DMS153 (cell line): ENCODE measurements at places on chromosomes 11 and 22.
A peak's percentile ranks its signal among the peaks of the same experiment; 100 is the strongest.

- no peak for DNase-seq
These were observed 117.5 kb downstream of the TRPC6 start for GRCh38 chr11:101466352-101466751.

DNA sequence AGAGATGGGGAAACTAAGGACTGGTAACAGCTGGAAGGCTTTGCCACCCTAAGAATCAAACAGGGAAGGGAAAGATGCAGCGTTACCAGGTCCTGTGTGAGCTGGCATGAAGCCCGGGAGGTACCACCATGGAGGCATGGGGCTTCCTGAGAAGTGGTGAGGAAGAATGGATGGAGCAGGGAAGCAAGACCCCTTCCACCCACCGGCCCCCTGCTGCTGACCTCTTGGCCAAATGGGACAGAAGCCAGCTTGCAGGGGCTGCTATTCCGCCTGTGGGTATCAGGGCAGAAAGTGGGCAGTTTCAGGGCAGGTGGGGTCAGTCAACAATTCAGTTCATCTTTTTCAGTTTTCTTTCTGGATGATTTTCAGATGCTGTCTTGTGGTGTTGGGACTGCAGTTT lies 1099.9 kb downstream of the TBC1D22A start:
- no peak for DNase-seq

- DNase-seq, result no peak
These were observed 78.6 kb downstream of the ME3 start for GRCh38 chr11:86593833-86594232.

DNA sequence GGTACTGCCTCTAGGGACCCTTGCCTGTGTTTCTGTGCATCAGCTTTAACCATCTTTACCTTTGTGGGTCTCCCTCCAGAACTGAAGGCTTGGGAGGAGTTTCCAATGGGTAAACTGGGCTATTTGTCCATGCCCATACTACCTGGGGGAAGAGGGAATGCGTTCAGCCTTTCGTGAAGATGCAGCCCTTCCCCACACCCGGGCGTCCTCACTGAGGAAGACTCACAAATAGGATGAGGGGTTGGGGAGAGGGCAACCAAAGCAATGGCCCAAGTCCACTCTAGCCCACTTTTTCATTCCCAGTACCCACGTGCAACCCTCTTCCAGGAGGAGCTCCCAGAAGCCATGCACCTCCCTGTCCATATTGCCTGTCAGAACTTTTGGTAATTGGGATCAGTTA lies 61.8 kb upstream of the ADA2 start:
- no peak for DNase-seq

DNA sequence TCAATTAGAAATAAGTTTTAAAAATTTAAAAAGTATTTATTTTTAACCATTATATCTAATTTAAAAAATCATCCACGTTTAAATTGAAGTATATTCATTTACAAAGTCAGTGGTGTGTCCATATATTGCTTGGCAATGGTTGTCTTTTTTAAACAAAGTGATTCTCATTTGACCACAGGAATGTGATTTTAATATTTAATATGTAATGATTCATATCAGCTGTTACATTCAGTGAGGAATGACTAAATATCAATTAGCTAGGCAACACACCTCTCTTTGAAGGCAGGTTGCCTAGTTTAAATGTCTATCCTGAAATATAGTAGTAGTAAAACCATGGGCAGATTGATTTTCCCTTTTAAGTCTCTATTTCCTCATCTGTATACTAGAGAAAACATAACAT lies 392.2 kb upstream of the CCDC179 start:
- no peak for DNase-seq

DNA sequence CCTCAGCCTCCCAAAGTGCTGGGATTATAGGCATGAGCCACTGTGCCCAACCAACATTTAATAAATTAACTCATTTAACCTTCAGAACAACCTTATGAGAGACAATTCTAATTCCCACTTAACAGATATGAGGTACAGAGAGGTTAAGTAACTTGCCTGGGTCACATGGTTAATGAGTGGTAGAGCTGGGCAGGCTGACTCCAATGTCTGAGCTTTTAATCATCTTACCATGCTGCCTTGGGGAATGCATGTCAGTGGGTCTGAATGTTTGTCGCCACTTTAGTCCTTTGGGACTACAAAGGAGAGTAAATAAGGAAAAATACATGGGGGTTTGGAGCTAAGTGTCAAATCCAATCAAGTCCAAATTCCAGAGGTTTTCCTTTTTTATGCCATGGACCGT lies 11.2 kb upstream of the PIK3C2A start:
- DNase-seq, result no peak

DNA sequence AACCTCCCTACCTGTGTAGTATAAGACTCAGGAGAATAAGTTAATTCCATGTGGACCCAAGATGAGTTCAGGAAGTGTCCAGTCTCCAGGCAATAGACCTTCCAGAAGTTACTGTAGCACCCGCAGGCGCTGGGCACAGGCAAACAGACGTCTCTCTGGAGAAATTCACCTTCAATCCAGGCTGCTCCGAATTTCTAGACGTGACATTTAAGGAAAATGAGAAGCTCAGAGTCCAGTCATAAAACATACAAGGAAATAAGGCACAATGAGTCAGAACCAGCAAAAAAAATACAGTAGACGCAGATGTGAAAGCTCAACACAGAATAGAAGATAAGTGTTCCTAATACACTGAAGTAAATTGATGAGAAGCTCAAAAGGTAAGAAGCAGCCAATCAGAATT lies 14.2 kb downstream of the NADSYN1 start:
- no peak for DNase-seq

- DNase-seq, result no peak
These were observed 8.1 kb downstream of the APOL6 start for GRCh38 chr22:35656284-35656752.

DNA sequence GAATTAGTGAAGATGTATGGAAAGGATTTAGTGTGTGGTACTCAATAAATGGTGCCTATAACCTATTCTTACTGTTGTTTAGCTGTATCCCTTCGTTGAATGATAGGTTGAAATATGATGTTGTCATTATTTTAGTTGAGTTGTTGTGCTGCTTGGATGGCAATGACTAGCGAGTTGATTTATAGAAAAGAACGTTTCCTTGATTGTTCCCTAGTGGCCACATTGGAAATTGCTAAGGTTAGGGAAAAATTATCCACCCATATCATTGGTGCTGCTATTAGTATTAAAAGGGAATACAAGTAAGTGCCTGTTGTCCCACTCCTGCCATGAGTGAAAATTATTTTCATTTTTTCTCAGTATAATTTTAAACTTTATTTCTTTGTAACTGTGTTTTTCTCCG lies 14.5 kb downstream of the EMSY start:
- DNase-seq, result no peak

DNA sequence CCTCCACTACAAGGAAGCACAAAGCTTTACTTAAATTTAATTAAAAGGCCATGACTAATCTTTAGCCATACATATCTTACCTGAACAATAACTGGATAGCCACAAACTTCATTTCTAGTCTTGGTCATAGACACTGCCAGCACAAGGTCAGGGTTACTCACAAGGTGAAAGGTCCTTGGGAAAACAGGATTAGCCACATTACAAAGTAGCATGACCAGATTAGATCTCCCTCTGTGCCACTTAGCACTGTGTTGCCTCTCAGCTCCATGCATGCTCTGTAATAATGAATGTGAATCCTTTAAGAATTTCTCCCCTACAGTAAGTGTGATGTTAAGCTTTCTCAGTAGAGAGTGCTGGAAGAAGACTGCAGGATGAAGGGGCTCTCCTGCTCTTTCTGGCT lies 325.1 kb upstream of the MPPED2 start:
- DNase-seq, result no peak

DNA sequence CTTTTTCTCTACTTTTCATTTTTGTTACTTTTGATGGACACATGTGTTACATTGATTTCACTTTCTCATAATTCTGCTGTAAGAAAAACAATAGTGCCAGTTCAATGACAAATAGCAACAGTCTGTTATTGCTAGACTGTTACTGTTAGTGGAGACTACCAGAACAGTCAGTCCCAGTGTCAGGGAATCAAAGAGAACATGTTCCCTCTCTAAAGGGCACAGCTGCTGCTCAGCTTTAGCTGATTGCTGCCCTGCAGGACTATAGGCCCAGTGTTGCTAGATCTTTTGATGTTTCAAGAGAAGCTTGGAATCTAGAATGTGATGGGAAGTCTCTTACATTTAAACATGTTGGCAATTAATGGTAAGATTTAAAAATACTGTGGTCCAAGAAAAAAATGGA lies 3.4 kb downstream of the BIRC3 start:
- DNase-seq, result no peak

DNA sequence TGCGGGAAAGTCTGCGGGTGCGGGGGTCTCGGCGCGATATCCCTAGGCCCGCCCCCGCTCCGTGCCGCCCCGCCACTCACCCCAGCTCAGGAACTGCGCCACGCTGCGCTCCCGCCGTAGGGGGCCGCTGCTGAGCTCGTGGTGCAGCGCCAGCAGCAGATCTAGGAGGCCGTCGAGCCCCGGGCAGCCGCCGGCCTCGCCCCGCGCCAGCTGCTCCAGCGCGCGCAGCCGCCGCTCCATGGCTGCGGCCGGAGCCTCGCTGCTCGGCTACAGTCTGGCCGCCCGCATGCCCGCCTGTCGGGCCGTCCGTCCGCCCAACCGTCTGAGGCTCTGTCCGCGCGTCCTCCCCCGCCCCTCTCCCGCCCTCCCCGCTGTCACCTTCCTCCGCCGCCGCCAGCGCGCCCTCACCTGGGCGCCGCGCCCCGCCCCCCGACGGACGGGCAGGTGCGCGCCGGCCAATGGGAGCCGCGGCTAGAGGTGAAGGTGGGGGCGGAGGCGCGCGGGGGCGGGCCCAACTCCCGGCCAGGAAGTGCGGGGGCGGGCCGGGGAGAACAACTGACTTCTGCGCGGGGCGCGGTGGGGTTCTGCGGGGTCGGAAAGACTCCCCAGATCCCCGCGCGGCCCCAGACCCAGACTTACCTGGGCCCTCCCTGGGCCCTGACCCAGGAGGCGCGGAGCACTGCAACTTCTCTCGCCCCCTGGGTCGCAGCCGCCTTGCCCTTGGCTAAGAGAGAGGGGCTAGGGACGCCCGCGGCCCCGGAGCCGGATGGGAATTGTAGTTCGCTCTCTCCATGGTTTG lies at the start of gene CDC42BPG:
CDC42BPG (minus strand) TSS at position 324 of the 799 bp plus-strand sequence; CDS start at position 240, 84 bp downstream.
- DNase-seq, result peak; percentile 69

DNA sequence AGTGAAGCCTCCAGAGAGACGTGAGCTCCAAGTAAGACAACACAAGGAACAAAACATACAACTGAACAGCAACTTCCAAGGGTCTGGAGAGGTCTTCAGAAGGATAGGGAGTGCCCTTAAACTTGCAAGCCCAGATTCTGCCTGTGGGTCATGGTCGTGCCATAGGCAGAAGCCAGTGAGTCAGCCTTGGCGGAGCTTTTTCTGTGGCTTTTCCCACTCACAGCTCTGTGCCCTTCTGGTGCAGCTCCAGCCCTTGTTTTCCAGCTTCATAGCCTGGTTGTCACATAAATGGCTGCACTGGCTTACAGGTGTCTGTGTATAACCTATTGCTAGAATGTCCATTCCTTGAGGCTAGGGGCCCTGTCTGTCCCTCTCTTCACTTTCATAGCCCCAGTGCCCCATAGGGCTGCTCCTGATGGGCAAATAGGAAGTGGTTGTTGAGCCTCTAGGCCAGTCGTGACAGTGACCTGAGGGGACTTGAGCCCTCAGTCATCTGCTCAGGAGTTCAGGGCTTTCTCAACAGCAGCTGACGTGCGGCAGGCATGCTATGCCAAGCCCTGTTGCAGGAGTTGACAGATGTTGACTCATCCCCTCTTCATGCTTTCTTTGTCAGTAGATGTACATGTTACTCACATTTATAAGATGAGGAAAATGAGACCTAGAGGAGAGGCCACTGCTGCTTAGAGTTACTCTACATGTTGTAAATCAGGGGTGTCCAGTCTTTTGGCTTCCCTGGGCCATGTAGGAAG lies 7.4 kb downstream of the MED15 start:
- DNase-seq, result no peak

- DNase-seq, result no peak
These were observed 15.6 kb upstream of the RTN4R start for GRCh38 chr22:20283674-20284066.

DNA sequence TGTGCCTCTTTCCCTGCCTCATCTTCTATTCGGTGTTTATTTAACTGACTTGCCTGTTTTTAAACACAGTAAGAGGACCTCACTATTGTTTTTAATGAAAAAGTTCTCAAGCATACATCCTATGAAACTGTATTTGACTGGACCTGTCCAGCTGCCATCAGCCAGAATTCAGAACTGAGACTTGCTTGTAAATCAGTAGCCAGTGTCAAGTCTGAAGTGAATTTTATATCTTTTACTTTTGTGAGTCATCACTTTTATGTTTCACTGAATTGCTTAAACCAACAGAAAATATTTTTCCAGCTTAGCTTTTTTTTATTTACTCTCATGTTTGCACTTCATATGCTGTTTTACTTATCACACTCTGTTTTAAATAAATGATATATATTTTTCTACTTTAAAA lies 88.3 kb downstream of the LUZP2 start:
- no peak for DNase-seq

DNA sequence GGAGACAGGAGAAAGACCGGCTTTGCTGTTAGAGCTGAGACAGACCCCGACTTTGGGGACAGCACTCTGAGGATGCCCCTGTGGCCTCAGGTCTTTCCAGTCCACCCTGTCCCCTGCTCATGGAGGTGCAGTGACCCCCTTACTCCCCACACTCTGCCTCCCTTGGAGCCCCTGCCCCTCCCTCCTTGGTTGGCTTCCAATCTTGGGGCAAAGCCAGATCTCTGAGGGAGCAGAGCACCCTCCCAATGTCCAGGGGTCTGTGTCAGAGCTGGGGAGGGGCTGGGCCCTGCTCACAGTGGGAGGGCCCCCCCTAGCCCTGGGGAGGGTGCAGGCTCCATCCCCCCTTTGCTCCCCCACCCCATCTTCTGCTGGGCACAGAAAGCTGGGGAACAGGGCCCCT lies 50.0 kb downstream of the IGLL1 start:
- no peak for DNase-seq

DNA sequence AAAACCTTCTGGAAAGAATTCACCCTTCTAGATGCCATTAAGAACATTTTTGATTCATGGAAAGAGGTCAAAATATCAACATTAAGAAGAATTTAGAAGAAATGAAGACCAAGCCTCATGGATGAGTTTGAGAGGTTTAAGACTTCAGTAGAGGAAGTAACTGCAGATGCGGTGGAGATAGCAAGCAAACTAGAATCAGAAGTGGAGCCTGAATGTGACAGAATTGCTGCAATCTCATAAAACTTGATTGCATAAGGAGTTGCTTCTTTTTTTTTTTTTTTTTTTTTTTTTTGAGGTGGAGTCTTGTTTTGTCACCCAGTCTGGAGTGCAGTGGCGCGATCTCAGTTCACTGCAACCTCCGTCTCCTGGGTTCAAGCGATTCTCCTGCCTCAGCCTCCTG lies 51.6 kb downstream of the MS4A13 start:
- no peak for DNase-seq
